ENCODE measurements at places on chromosomes 16 and 17.

- DNase-seq, result no peak
Observed at GRCh38 chr16:81158964-81159363, 62.8 kb upstream of the GCSH start.

DNA sequence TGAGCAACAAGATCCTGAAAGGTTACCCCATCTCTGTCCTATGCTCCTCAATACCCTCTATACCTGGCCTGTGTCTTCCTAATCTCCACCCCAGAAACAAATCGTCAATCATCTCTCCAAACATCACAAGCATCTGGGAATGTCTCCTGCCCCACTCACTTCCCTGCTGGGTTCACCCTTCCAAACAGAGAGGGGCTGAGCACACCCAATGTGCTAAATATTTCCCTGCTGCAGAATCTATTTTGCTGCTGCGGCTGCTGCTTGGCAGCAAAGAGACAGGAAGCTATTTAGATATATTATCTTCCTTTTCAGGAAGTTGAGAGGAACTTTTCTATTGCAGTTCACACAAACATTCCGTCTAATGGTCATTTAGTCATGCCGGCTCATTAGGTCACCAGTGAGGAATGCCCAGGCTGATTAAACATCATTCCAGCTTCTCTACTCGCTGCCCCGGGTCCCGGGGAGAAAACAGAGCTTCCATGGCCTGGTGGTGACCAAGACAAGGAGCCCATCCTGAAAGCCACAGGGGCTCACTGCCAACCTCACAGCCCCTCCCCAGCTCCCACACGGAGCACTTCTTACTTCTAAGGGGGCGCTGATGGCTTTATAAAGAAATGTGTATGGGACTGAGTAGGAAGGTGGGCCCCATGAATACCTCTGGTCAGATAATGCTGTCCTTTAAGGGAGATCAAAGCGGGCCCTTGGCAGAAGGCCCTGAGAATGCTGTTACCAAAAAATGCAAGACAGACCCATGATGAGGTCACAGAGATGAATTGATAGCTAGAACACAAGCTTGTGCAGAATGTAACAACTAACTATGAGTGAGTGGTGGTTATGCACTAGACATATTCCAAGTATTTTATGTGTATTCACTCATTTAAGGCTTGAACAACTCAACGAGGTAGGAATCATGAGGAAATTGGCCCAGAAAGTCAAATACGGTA, 218.3 kb downstream of the SOX9 start:
- DNase-seq, result no peak

DNA sequence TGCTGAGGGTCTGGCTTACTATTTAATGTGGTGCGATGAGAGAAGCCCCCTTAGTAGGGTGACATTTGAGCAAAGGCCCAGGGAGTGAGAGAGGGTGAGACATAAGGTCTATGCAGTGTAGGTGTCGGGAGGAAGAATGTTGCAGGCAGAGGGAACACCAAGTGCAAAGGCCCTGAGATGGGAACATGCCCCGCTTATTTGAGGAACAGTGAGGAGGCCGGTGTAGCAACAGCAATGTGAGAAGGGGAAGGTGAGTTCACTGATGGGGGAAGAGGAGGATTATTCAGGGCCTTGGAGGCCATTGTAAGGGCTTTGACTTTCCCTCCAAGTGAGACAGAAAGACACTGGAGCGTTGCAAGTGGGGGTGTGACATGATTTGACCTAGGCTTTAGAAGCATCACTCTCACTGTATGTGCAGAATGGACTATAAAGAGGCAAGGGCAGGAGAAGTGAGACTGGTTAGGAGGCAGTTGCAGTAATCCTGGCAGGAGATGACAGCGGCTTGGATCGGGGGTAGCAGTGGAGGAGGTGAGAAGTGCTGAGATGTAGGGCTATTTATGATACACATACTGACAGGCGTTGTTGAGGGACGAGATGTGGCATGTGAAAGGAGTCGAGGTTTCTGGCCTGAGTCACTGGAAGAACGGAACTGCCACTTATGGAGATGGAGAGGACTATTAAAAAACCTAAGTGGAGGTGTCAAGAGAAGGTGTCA, 145.3 kb downstream of the SPECC1 start:
- DNase-seq, result no peak

DNA sequence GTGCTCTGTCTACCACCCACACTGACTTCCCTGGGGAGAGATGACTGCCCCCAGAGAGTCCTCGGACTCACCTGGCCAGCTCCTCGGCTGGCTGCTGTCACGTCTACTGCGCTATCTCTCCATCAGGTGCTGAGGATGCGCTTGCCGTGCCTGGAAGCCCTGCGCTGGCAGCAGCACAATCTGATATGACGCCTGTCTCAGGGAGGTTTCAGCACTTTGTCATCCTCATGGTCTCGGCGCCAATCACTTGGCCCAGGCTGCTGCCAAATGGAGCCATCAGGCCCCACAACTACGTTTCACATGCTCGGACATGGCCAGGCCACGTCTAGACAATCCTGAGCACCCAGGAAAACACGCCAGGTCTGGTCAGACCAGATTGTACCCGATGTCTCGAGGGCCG, 46.7 kb downstream of the FOXL1 start:
- no peak for DNase-seq

DNA sequence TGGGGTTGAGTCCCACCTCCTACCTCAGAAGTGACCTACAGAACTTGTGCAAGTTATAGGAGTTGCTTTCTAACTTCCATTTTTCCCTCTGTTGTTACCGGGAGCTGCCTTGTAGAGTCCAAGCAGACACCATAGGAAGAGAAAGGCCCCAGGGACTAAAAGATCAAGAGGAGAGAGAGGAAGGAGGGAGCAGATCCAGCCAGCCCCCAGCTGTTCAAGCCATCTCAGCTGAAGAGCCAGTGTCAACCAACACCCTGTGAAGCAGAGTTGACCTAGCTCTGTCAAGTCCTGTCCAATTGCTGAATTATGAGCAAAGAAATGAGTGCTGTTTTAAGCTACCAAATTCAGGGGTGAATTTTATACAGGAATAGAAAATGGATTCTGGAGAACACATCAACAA, 34.9 kb upstream of the CACNG4 start:
- DNase-seq, result no peak
